Brain (organoid and tissue), 16 donors: ENCODE measurements at places on chromosomes 2 and 18.

DNA sequence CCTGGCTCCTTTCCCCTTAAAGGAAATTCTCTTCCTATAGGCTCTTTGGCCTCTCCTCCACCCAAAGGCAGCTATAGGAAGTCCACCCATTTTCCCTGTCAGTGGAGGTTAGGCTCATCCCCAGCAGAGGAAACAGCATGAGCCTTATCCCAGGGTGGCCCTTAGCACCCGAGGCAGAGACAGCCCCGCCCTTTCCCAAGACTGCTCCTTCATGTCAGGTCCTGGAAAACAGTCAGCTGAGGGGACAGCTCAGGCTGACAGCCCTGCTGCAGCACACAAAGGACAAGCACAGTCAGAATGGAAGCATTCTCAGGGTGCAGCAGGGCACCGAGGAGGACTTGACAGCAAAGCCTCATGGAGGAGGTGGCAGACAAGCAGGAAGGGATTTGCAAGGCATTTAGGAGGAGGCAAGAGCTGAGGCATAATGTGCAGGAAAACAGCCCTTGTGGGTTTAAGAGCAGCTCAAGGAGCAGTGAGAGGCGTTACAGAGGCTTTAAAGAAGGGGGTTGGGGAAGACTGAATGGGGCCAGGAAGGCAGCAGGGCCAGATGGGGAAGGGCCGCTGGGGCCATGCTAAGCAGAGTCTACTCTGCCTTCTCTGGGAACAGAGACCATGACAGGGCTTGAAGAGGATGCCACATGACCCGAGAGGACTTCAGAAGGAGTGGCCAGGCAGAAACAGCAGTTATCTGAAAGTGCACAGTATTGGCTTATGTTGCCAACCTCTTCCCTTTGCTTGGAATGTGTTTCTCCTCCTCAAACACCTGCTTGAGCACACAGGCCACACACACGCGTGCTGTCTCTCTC is 216.6 kb downstream of the SH3BP4 start:
- no peak for DNase-seq

DNA sequence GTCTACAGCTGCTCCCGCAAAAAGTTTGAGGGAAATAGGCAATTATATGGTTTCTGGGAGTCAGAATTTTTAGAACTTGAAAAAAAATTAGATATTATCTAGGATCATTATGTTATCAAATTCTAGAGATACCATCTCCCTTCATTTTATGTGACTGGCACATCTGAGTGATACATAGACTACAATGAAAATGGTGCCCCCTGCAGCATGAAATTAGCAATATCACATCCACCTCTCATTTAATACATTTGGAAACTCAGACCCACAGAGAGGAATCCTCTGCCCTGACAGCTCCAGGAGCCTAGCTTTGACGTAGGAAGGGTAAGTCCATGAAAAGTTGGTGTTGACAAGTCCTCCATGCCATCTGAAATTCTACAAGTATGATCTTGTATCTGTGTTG is 381.6 kb downstream of the SUCLG1 start:
- DNase-seq, result peak; percentile 39

DNA sequence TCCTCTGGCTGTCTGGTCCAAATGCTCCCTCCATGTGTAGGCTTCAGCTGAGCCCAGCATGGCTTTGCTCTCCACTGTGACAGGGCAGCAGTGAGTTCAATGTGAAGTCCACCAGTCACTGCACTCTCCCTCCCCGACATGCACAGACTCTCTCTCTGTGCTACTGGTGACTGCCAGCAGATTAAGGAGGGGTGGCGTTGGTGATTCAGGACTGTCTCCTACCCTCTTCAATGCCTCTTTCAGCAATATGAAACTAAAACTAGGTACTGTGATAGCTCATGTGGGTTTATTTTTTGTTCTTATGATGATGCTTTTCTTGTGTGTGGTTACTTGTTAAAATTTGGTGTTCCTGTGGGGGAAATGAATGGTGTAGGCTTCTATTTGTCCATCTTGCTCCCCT is 201.0 kb upstream of the RBMS1 start:
- DNase-seq, result no peak

- DNase-seq, result no peak
Observed at GRCh38 chr18:55265984-55266383, 306.7 kb upstream of the CCDC68 start.

GRCh38 chr18:68797871-68798270 is at the start of gene CCDC102B:
TSS of gene CCDC102B (plus strand) at chr18:68798080. CDS start at chr18:68836764, 38,684 bp downstream.
- DNase-seq, result no peak

DNA sequence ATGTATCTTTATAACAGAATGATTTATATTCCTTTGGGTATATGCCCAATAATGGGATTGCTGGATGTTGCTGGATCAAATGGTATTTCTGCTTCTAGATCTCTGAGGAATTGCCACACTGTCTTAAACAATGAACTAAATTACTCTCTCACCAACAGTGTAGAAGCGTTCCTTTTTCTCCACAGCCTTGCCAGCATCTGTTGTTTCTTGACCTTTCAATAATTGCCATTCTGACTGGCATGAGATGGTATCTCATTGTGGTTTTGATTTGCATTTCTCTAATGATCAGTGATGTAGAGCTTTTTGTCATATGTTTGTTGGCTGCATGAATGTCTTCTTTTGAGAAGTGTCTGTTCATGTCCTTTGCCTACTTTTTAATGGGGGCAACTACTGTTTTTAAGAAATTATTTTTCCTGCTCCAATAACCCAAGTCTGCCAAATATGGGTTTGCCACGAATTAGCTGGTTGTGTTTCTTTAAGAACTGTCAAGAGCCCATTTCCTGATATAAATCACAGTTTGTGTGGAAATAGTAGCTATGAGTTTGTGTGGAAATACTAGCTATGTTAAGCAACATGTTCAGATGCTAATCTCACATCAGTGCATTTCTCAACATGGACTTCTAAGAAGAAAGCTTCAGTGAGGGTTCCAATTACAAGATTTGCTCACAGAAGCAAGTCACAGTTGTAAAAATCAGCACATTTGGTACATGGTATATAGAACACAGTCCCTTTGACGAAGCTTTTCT is 259.4 kb downstream of the ANAPC1 start:
- DNase-seq, result no peak

DNA sequence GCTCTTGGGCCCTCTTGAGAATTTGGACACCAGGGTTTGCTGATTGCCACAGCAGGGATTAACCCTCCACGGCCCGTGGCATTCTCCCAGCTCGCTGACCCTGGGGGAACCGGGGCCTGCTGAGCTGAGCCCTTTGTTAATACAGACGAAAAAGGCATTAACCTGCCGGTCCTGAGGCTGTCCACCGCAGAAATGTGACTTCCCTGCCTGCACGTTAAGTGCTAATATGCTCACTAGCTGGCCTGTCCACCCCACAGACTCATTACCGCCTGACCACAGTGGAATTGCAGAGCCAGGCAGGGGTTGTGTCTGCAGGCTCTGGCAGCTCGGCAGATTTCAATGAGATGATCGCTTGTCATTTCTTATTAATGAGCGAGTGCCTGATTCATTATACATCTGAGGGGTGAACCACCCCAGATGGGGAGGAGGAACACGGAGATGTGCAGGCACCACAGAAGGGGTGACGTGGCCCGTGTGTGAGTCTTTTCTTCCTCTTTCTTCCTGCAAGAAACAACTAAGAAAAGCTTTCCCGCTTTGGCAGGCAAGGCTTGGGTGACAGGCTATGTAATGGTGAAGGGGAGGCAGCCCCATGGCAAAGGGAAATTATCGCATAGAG is 126.0 kb downstream of the GLI2 start:
- no peak for DNase-seq

GRCh38 chr18:34999756-35000289 is 41.4 kb upstream of the MAPRE2 start:
- DNase-seq, result peak; percentile 4

GRCh38 chr18:26677957-26678356 is 129.6 kb upstream of the KCTD1 start:
- no peak for DNase-seq

GRCh38 chr2:132478461-132479105 is 62.0 kb downstream of the GPR39 start:
- peak; percentile 68 for DNase-seq

- DNase-seq, result no peak
Observed at GRCh38 chr2:164690361-164690760, 69.1 kb upstream of the GRB14 start.

DNA sequence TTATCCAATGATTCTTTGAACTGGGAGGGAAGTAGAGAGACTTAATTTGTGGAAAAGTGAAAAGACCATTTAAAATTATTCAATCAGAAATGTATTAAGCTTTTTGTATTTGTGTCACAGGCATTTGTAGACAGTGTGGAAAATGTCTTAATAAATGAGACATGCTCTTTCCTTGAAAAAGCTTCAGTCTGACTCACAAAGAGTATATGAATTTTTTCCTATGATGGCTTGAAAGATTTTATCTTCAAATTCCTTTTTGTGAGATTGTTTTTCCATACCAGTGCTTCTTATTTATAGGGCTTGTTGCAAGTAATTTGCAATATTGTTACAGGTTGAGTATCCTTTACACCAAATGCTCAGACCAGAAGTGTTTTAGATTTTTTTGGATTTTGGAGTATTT is 39.5 kb downstream of the STON1 start:
- no peak for DNase-seq

GRCh38 chr2:28347596-28347995 is 45.1 kb upstream of the FOSL2 start:
- no peak for DNase-seq

DNA sequence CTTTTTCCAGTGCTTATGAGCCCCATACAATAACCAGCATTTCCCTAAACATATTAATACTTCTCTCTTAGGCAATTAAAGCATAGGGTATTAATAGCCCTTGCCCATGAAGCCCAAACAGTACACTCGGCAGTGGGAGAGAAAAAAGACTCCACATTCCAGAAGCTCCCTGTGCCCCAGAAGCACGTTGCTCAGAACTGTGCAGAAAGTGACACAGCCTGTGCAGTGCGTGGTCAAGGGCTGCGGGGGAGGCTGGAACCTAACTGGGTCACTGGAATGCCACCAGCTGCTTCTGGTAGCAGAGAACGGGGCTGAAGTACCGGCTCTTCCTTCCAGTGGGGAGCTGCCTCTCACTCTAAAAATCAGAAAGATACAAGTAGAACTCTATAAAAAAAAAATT is 32.7 kb downstream of the EIPR1 start:
- no peak for DNase-seq

GRCh38 chr2:166764216-166764615 is 124.1 kb upstream of the XIRP2 start:
- no peak for DNase-seq

GRCh38 chr2:157820193-157820592 is 55.9 kb downstream of the ACVR1 start:
- DNase-seq, result no peak

DNA sequence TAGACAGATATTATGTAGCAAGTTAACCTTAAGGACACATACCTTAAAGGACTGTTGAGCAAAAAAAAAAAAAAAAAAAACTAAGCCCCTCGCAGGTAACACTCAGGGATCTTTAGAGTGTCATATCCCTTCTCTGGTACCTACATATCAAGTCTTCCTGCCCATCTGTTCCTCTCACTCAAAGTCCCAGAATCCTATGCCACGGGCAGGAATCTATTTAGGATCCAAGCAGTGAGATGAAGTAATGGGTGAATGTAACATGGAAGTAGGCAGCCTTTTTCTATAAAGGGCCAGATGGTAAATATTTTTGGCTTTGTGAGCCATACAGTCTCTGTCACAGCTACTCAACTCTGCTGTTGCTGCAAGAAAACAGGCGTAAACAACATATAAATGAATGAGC is 496.7 kb downstream of the STK39 start:
- DNase-seq, result peak; percentile 77
